Calu3 (cell line): ENCODE measurements at places on chromosomes 12 and 14. TPM values are rescaled to one million over a fixed set of nuclear protein-coding genes. Genes with fewer than 3 reads are reported as not detected.

TOMM20L gene
- total RNA-seq, result not detected in 2 replicates

- no peak for DNase-seq
- H3K4me3 ChIP-seq, result no peak overlapping the region
- H3K27me3 ChIP-seq, result peaks cover 23% of the 10 kb centered on the region
- no peaks in the 10 kb centered on the region for H3K36me3 ChIP-seq
- no peak overlapping the region for H3K27ac ChIP-seq
Measured at GRCh38 chr12:16110596-16110995, 166.9 kb downstream of the SLC15A5 start.

DNA sequence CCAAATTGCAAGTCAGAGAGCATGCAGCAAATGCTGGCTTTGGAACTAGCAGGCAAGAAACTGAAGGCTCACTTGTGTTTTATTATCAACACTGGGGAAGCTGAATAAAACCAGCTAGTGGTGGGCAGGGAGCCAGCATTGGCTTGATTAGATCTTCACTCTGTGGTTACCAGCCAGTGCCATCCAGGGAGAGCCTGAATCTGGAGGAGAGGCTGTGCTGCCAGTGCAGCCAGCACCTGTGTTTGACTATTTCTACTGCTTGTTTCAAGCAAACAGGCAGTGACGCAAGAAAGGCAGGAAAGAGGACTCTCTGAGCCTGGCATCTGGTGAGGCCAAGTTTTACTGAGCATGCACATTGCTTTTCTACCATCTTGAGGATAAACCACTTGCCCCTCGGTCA is 247.0 kb downstream of the PHLDA1 start:
- H3K4me1 ChIP-seq, result peaks cover 52% of the 10 kb centered on the region
- H3K4me3 ChIP-seq, result no peak overlapping the region
- no peaks in the 10 kb centered on the region for H3K27me3 ChIP-seq
- H3K27ac ChIP-seq, result no peak overlapping the region
- peaks cover 4% of the 10 kb centered on the region for H3K36me3 ChIP-seq
- peak; percentile 62 for DNase-seq

DNA sequence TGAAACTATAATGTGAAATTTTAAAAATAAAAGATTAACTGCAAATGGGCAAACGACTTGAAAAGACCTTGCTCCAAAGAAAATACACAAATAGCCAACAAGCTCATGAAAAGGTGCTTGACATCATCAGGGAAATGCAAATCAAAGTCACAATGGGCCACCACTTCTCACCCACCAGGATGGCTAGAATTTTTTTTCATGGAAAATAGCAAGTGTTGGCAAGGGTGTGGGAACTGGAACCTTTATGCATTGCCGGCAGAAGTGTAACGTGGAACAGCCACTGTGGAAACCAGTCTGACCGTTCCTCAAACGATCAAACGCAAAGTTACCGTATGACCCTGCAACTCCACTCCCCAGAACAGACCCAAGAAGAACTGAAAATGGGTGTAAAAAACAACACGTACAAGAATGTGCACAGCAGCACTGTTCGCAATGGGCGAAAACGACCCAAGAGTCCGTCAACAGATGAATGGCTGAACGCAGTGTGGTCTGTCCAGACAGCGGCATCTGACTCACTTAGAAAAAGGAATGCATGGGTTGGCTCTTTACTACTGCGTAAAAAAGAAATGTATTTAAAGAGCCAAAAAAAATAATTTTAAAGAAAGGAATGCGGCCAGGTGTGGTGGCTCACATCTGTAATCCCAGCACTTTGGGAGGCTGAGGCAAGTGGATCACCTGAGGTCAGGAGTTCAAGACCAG is 40.2 kb downstream of the SCARB1 start:
- H3K36me3 ChIP-seq, result peaks cover 1% of the 10 kb centered on the region
- H3K4me3 ChIP-seq, result no peak overlapping the region
- H3K4me1 ChIP-seq, result peaks cover 11% of the 10 kb centered on the region
- no peak for DNase-seq
- no peak overlapping the region for H3K27ac ChIP-seq

- no peak overlapping the region for H3K27ac ChIP-seq
- peaks cover 76% of the 10 kb centered on the region for H3K27me3 ChIP-seq
- no peaks in the 10 kb centered on the region for H3K36me3 ChIP-seq
- DNase-seq, result no peak
Measured at GRCh38 chr14:104477666-104478380, 101.7 kb upstream of the C14orf180 start.

DNA sequence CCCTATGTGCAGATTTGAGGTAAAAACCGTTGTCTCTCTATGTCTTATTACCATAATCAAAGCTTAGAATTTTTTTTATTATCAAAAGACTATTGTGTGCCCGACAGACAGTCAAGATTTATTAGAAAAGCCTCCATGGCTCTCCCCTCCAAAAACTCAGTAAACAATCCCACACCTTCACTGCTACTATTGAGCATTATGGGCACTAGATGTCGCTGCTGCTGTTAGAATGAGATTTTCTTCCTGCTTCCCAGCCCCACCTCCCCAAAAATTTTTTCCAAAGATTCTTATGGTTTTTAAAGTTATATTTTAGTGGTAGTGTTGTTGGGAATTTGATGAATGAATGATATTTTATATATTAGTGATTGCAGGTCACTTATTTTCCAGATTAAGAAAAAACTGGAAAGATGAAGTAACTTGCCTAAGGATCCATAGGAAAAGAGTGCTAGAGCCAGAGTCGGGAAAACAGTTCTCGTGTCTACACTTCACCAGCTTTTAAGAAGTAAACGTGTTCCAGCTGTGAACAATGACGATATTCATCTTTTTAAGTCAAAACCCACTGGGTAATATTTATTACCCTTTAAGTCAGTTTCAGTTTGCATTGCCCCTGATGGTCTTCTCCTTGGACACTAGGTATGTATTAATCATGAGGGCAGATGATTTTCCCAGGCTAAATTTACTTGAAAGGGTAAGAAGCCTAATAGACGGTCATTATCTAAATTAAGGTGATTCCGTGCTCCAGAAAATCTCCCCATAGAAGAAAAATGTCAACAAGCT is 12.2 kb upstream of the FOXG1 start:
- H3K4me3 ChIP-seq, result peak overlapping the region; percentile 8
- peaks cover 50% of the 10 kb centered on the region for H3K27me3 ChIP-seq
- H3K27ac ChIP-seq, result no peak overlapping the region
- peaks cover 18% of the 10 kb centered on the region for H3K4me1 ChIP-seq

DNA sequence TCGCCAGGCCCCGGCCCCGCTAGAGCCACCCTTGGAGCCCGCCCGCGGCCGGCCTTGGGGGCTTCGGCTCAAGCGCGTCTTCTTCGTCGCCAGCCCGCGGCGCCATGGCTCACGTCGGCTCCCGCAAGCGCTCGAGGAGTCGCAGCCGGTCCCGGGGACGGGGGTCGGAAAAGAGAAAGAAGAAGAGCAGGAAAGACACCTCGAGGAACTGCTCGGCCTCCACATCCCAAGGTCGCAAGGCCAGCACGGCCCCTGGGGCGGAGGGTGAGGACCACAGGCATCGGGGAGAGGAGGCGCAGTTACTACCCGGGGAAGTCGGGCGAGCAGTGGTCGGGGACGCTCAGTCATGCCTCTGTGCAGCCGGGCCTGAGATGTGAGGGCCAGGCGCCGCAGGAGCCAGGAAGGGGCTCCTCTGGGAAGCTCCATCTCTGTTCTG is 573 bp downstream of the ARL6IP4 start:
- peak overlapping the region; percentile 90 for H3K4me3 ChIP-seq
- peaks cover 8% of the 10 kb centered on the region for H3K4me1 ChIP-seq
- H3K27ac ChIP-seq, result peak overlapping the region; percentile 45
- peaks cover 67% of the 10 kb centered on the region for H3K36me3 ChIP-seq
- DNase-seq, result no peak

DNA sequence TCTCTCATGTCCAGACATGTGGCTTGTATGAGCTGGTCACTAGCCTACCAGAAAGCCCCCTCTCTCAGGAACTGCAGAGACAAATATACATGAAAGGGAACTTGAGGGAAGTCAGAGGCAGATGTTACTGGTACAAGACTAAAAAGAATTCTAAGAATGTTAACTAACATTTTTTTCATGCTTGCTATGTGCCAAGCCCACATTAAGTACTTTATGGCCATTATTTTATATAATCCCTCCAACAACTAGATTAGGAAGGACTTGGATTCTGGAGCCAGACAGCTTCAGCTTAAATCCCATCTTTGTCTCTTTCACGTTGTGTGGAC is 24.6 kb downstream of the TTC9 start:
- H3K4me1 ChIP-seq, result peaks cover 58% of the 10 kb centered on the region
- H3K36me3 ChIP-seq, result peaks cover 15% of the 10 kb centered on the region
- DNase-seq, result no peak
- peak overlapping the region; percentile 91 for H3K27ac ChIP-seq
- H3K4me3 ChIP-seq, result peak overlapping the region; percentile 41

DNA sequence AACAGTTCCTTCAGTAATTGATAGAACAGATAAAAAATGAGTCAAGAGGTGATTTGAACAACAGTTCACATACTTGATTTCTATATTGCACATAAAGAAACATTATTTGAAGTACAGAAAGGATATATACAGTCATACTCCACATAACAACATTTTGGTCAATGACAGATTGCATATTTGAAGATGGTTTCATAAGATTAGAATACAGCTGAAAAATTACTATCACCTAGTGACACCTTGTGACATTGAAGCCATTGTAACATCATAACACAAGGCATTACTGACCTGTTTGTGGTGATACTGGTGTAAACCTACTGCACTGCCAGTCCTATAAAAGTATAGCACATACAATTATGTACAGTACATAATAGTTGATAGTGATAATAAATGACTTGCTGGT is 43.1 kb upstream of the ABCC9 start:
- H3K27me3 ChIP-seq, result peaks cover 27% of the 10 kb centered on the region
- no peaks in the 10 kb centered on the region for H3K36me3 ChIP-seq

DNA sequence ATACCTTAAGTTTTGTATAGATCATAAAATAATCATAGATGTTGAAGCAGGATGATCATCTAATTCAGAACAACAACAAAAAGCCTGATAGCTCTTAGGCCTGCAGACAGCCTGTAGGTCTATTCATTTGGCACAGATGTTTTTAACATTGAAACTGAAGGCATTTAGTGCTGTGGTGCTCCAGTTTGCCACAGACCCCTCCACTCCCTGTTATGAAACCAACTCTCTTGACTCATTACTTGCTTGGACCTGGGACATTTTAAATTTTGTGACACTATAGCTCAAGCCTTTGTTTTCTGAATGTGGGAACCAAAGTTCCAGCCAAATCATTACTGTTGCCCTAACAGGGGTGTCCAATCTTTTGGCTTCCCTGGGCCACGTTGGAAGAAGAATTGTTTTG is 9.1 kb downstream of the PRKCH start:
- peaks cover 13% of the 10 kb centered on the region for H3K4me1 ChIP-seq
- H3K4me3 ChIP-seq, result no peak overlapping the region
- H3K36me3 ChIP-seq, result peaks cover 7% of the 10 kb centered on the region

DNA sequence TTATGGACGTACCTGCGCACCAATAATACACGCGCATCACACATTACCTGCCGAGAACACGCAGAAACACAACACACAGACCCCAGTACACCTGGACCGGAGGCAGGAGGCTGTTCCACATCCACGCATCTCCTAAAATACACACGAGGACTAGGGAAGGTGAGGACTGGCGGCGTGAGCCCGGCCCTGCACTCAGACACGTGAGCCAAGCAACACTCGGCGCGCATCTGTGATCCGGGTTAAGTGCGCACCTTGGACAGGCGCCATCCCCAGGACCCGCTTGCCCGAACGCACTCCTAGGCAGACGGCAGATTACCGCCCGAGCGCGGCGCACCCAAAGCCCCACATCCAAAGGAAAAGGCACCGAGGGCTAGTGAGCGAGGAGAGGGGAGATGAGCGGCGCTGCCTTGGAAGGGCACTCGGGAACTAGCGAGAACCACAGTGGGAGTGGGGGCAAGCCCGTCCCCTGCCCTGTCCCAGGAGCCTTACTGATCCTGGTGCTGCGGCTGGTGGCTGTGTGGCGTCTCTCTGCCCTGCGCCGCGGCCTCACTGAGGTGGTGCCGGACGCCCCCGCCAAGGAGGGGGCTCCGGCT is 417 bp downstream of the GLS2 start:
- peaks cover 45% of the 10 kb centered on the region for H3K27me3 ChIP-seq
- peak overlapping the region; percentile 98 for H3K4me3 ChIP-seq
- peaks cover 22% of the 10 kb centered on the region for H3K36me3 ChIP-seq
- DNase-seq, result peak; percentile 58
- H3K4me1 ChIP-seq, result peaks cover 18% of the 10 kb centered on the region

GRCh38 chr12:38586789-38587188 is 270.2 kb downstream of the ALG10B start:
- H3K4me3 ChIP-seq, result no peak overlapping the region
- no peak overlapping the region for H3K27ac ChIP-seq
- no peaks in the 10 kb centered on the region for H3K4me1 ChIP-seq
- no peaks in the 10 kb centered on the region for H3K27me3 ChIP-seq

DNA sequence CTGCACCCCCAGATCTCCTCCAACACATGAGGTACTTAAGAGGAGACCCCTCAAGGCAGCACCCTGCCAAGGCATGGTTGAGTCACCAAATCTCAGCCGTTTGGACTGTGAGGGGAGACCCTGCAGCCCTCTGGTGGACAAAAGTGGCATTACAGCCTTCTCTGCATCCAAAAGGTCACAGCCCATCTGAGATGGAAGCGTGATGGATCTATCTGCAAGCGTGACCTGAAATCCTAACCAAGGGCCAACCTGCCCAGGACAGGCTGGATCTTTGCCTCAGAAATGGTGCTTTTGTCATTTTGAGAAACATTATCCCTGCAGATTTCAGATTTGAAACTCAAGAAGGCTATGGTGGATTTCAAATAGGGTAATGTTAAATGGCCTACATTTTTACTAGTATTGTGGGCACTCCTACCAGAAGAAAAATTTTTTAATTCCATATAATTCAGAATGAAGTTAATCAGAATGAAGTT is 23.7 kb upstream of the DHRS4 start:
- H3K4me3 ChIP-seq, result no peak overlapping the region
- no peaks in the 10 kb centered on the region for H3K4me1 ChIP-seq
- peak; percentile 85 for DNase-seq
- H3K27me3 ChIP-seq, result peaks cover 37% of the 10 kb centered on the region
- no peaks in the 10 kb centered on the region for H3K36me3 ChIP-seq

DNA sequence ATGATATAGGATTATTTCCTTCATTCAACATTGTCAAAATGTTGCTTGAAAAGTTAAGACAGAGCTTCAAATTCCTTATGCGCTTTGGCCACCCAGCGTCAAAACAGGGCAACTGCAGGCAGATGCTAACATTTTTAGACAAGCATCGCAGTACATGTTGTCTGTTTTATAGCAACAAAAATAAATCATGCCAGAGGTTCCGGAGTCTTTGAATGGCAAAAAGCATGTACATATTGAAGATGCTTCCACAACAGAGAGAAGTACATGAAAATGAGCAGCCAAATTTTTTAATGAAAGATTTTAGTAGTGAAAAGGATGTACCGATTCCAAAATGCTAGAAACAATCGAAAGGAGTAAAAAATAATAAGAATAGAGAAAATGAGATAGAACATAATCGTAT is 49.8 kb upstream of the USP15 start:
- H3K4me1 ChIP-seq, result peaks cover 8% of the 10 kb centered on the region
- H3K27me3 ChIP-seq, result no peaks in the 10 kb centered on the region
- peaks cover 4% of the 10 kb centered on the region for H3K36me3 ChIP-seq
- peak; percentile 51 for DNase-seq

GRCh38 chr12:53101931-53102781 is 1.1 kb upstream of the SOAT2 start:
- no peak for DNase-seq
- peaks cover 28% of the 10 kb centered on the region for H3K4me1 ChIP-seq
- H3K36me3 ChIP-seq, result peaks cover 25% of the 10 kb centered on the region

- H3K4me1 ChIP-seq, result no peaks in the 10 kb centered on the region
- no peak overlapping the region for H3K27ac ChIP-seq
- no peaks in the 10 kb centered on the region for H3K27me3 ChIP-seq
- H3K36me3 ChIP-seq, result no peaks in the 10 kb centered on the region
- DNase-seq, result no peak
Measured at GRCh38 chr12:39852346-39852745, 232.7 kb upstream of the ABCD2 start.

GRCh38 chr14:66992776-66993175 is 196.5 kb upstream of the GARIN2 start:
- no peak overlapping the region for H3K4me3 ChIP-seq
- H3K4me1 ChIP-seq, result no peaks in the 10 kb centered on the region
